ENCODE measurements at places on chromosomes 13 and 19.

- peaks cover 13% of the 10 kb centered on the region for H3K4me1 ChIP-seq
- H3K27me3 ChIP-seq, result peaks cover 37% of the 10 kb centered on the region
- H3K4me3 ChIP-seq, result peak overlapping the region; percentile 65
- DNase-seq, result peak; percentile 87
These were observed 32.2 kb downstream of the GP6 start for GRCh38 chr19:55005684-55006488.

DNA sequence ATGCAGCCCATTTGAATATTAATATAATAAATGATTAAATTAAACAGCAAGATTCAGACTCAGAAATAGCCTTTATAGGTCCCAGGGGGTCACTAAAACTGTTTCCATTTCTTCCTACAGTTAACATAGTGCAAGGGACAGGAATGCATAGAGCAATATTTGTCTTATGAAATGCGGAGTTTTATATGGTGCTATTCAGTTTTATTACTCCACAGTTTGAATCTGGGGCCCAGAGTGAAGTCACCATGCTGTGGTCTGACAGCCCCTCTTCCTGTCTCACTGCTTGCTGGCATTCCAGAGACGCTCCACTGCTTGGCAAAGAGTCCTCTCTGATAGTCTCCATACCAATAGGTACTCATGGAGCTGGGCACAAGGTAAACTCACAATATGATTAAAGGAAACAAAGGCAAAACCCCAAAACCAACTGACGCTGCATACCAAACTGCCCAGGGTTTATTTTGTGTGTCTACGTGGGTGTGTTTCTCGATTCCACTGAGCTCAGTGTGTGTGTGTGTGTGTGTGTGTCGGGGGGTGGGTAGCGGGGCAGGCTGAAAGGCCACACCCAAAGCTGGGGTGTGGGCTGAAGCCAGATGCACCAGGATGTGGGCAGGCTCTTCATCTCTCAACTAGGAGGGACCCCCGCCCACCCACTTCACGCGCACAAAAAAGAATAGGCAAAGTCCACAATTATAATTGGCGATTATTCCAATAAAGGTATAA, 277.9 kb downstream of the TSHZ3 start:
- no peak overlapping the region for H3K4me3 ChIP-seq
- no peaks in the 10 kb centered on the region for H3K36me3 ChIP-seq
- no peaks in the 10 kb centered on the region for H3K27me3 ChIP-seq
- peaks cover 16% of the 10 kb centered on the region for H3K4me1 ChIP-seq
- DNase-seq, result no peak

DNA sequence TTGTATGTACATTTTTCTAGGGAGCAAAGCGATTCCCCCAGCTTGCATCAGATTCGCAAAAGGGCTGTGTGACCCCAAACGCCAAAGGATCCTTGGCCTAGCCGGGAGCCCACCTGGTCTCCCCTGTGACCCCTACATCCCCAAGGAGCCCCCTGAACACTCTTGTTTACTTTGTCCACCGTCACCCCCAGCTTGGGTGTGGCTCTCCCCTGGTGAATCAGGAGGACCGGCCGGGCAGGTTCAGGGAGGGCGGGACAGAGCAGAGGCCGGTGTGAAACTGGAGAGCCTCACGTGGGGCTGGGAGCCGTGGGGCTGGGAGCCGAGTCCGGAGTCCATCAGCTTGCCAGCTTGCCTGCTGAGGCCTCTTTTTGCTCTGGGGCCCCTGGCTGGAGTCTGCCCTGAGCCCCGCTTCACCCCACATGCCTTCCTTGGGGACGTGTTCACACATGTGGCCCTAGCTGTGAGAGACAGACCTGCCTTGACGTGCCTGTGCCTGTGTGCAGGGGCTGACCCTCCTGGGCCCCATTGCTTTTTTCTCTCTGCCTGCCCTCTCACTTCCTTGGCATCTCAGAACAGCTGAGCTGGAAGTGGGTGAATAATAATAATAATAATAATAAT, 2.0 kb downstream of the ITPKC start:
- DNase-seq, result peak; percentile 46
- no peaks in the 10 kb centered on the region for H3K36me3 ChIP-seq
- no peak overlapping the region for H3K27ac ChIP-seq

DNA sequence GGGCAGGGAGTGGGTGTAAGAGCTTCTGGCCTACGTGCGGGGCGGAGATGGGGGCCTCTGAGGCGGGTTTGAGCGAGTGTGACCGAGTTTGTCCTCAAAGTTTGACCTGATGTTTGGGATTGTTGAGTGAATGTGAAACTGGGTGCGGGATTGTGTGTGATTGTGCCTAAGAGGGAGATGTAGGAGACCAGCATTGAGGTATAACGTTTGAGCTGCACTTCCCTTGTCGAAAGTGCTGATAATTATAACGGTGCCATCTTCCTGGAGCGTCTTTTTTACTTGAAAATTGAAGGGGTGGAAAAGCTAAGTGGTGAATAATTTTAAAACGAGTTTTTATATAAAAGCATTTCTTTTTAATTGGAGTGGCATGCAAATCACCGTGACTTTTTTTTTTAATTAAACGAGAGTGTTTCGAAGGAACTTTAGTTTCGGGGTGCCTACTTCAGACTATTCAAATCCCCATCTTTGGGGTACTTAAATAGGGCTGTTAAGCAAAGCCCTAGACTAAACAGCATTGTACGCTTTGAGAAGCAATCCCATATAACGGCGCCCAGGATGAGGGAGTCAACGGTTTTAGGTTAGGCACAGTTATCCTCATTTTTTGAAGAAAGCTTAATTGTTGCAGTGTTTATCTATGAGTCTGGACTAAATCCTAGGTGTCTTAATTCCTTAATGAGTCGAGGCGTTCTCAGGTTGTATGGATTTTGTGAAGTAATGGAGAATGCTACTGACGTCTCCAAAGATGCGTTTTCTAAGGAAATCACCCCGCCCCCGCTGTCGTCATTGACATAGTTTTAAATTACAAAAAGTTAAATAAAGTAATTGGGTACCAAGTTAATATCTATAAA, 594 bp downstream of the ZNF146 start:
- peak overlapping the region; percentile 96 for H3K27ac ChIP-seq
- peak overlapping the region; percentile 84 for H3K4me3 ChIP-seq
- no peaks in the 10 kb centered on the region for H3K27me3 ChIP-seq
- H3K4me1 ChIP-seq, result no peaks in the 10 kb centered on the region
- H3K36me3 ChIP-seq, result peaks cover 11% of the 10 kb centered on the region
- DNase-seq, result peak; percentile 39

GRCh38 chr19:33799476-33799875, 2.8 kb downstream of the KCTD15 start:
- H3K27me3 ChIP-seq, result no peaks in the 10 kb centered on the region
- peak overlapping the region; percentile 93 for H3K4me3 ChIP-seq
- peaks cover 14% of the 10 kb centered on the region for H3K4me1 ChIP-seq
- DNase-seq, result no peak

DNA sequence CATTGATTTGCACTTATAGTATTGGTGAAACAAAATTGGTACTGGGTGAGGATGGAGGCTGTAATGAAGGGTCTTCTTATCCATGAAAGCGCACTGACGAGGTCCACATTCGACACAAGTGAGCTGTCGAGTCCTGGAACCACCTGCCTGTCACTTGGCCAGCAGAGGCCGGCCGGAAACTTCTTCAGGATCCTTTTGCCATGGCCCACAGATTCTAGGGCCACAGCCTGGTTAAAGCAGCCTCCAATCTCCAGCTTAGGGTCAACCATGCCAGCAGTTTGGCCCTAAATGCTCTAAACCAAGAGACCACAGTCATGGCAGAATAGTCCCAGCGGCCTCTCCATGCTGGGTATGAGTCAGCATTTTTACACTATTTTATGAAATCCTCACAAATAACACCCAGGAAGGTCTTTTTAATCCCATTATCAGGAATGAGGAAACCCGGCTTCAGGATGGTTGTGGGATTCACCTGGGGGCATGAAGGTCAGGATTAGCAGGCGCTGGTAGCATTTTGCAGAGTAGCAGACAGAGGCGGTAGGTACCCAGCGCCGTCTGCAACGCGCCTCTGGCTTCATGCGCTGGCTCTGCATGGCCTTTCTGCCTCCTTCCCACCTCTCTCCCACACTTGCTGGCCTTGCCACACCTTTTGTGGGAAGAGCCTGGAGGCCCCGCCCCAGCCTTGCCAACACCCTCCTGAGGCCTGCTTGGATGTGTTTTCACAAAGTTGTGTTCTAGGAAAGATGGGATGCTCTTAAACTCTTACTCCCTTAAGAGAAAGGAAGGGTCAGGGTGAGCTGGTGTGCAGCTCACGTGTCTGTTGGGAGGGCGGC, 15.2 kb downstream of the GAS6 start:
- no peaks in the 10 kb centered on the region for H3K36me3 ChIP-seq
- no peak overlapping the region for H3K27ac ChIP-seq
- H3K27me3 ChIP-seq, result no peaks in the 10 kb centered on the region
- H3K4me3 ChIP-seq, result no peak overlapping the region

Data from neural progenitor cell (in vitro differentiated cells).